ENCODE measurements at places on chromosomes 12 and 14.
A peak's percentile ranks its signal among the peaks of the same experiment; 100 is the strongest.

GRCh38 chr14:97970222-97970621, 1173.0 kb downstream of the VRK1 start:
- no peak for DNase-seq

DNA sequence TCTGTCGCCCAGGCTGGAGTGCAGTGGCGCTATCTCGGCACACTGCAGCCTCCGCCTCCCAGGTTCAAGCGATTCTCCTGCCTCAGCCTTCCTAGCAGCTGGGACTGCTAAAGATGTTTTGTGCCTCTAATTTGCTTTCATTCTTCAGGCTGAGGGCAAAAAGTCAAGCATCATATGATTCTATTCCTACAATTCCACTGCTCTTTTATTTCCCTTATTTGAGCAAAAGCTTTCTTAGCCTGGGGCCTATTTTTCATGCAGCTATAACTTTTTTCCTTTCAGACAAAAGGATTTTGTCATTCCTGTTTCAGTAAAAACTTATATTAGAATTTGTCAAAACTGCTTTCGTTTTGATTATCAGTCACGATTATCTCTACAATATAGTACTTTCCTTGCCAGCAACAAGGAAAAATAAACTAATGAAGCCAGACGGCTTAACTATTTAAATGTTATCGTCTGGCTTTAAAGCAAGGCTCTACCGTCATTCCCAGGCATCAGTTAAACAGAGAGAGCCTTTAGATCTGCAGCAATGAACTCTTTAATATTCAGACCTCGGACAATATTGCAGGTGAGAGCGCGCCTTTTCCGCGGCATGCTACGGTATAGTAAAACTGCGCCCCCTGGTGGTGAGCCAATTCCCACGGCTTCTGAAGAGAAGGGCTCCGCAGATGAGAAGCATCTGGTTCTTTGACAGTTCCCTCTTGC, 1.4 kb upstream of the SLC2A13 start:
- peak; percentile 83 for DNase-seq

GRCh38 chr12:11879306-11879705, 191.4 kb upstream of the BCL2L14 start:
- no peak for DNase-seq

DNA sequence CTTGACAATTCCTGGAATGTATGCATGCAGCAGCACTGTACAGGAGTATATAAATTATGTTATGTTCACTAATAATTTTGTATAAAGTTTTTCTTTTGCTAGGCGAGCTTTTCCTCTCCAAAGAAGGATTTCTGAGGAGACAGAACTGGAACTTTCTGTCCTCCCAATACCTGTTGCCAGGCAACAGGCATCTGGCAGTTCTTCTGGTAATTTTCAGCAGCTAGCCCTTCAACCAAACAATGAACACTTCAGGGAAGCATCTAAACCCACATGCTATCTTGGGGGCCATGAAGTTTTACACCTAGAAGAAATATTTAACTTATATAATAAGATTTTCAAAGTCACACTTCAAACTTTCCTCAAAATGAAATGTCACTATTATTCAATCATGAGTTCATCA, 162.9 kb upstream of the SYT10 start:
- DNase-seq, result no peak

GRCh38 chr12:52090291-52090690, 10.8 kb downstream of the SMIM41 start:
- no peak for DNase-seq

GRCh38 chr14:61836184-61836583, 74.0 kb downstream of the SNAPC1 start:
- no peak for DNase-seq

GRCh38 chr12:68276402-68276930, 23.1 kb upstream of the IL22 start:
- DNase-seq, result no peak

All from left hindlimb (tissue), 1 donor.